ENCODE measurements at places on chromosomes 7 and 10.

- no peak for DNase-seq
Measured at GRCh38 chr7:93895859-93896600, 5.5 kb upstream of the TFPI2 start.

DNA sequence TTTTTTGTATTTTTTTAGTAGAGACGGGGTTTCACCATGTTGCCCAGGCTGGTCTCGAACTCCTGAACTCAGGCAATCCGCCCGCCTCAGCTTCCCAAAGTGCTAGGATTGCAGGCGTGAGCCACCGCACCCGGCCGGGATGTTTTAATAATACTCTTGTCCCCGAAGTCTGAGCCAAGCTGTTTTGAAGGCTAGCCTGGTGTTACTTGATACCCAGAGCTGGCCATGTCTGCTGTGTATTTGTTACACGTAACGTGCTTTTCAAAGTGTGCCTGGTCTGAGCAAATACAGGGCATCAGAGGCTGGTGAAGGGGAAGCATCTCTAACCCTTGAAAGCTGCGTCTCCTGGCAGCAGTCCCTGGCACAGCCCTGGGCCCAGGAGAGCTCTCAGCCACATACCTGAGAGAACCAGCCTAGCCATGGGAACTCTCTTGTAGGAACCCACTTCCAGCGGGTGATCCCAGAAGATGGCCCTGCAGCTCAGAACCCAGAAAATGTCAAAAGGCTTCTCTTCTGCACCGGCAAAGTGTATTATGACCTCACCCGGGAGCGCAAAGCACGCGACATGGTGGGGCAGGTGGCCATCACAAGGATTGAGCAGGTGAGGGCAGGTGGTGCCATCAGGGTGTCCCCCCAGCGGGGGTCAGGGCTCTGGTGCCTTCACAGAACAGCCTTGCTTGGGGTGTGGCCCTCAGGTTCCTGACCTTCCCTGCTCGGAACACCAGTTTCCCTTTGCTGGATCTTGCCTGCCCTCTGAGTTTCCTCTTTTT is 41.7 kb upstream of the ZMIZ2 start:
- DNase-seq = no peak

DNA sequence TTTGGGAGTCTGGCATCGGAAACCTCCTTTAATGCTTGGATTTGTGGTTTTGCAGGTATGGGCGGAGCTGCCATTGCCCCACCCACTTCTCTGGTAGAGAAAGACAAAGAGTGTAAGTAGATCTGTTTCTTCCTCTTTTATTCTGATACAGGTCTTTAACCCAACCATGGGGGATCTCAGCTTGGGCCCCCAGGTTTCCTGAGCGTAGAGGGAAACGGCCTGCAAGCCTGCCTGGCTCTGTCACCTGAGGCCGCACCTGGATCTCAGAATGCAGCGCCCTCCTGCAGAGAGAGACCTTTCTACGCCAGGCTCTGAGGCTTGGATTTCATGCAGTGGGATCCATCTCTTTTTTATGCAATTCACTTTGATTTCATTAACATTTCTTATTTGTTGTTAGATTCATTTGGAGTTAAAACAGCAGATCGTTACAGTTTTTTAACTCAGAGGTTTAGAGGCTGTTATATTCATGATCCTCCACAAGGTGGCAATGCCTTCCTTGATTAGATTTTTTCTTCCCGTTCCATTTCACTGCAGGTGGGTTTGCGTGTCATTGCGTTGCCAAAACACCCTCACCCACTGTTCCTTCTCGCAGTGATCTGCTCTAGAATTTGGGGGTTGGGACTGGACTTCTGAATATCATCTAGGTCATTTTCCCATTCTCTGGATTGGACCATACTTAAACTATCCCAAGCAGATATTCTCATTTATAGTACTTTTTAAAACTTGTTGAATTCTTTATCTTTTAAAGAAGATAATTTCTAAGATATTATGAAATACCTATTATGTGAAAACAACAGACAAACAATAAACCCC is 20.0 kb downstream of the RBM17 start:
- no peak for DNase-seq

DNA sequence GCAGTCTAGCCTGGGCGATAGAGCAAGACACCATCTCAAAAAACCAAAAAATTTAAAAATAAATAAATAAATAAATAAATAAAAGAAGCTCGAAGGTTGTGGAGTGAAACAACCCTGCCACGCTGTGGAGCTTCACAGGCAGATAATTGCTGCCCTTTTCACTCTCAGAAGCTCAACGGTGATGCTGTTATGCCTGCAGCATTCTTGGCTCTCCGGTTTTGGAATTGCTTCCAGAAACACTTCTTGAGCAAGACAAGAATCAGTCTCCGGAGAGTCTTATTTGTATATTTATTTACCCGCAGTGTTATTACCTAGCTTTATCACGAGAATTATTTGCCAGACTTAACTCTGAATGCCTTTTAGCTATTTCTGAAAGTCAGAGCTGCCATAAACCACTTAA is 40.5 kb upstream of the UBE2H start:
- no peak for DNase-seq

- DNase-seq = no peak
Measured at GRCh38 chr10:50508315-50509051, 115.3 kb downstream of the SGMS1 start.

Measured in 8988T (cell line).